ENCODE measurements at places on chromosomes 7 and 10. TPM values are rescaled to one million over a fixed set of nuclear protein-coding genes. Genes with fewer than 3 reads are reported as not detected.

OR9A2 gene
- total RNA-seq: not detected

GPRIN2 gene
- 0.10 TPM for total RNA-seq

CYP2C19 gene
- not detected for total RNA-seq

CALU gene
- total RNA-seq: 416 TPM

TMEM196 gene
- total RNA-seq: not detected

ITGB8 gene
- 13.9 TPM for total RNA-seq

SPDYE8 gene
- not detected for total RNA-seq

HIPK2 gene
- 69.4 TPM for total RNA-seq

ZNF425 gene
- total RNA-seq: 1.6 TPM

TMEM236 gene
- total RNA-seq: 0.48 TPM

CDK14 gene
- 3.9 TPM for total RNA-seq

CALML3 gene
- not detected for total RNA-seq

SLIT1 gene
- total RNA-seq: not detected

AGBL3 gene
- 2.5 TPM for total RNA-seq

ZNF33B gene
- total RNA-seq: 8.1 TPM

DLG5 gene
- total RNA-seq: 13.1 TPM

GATA3 gene
- total RNA-seq: 2.5 TPM

PDE6C gene
- not detected for total RNA-seq

ARL4A gene
- total RNA-seq: 14.1 TPM

IDI2 gene
- total RNA-seq: not detected

TMEM213 gene
- total RNA-seq: not detected

SPDYE2B gene
- not detected for total RNA-seq
